ENCODE measurements at places on chromosomes 5 and 9.

GRCh38 chr5:150486402-150487198, 21.3 kb upstream of the NDST1 start:
- DNase-seq: peak; percentile 82

DNA sequence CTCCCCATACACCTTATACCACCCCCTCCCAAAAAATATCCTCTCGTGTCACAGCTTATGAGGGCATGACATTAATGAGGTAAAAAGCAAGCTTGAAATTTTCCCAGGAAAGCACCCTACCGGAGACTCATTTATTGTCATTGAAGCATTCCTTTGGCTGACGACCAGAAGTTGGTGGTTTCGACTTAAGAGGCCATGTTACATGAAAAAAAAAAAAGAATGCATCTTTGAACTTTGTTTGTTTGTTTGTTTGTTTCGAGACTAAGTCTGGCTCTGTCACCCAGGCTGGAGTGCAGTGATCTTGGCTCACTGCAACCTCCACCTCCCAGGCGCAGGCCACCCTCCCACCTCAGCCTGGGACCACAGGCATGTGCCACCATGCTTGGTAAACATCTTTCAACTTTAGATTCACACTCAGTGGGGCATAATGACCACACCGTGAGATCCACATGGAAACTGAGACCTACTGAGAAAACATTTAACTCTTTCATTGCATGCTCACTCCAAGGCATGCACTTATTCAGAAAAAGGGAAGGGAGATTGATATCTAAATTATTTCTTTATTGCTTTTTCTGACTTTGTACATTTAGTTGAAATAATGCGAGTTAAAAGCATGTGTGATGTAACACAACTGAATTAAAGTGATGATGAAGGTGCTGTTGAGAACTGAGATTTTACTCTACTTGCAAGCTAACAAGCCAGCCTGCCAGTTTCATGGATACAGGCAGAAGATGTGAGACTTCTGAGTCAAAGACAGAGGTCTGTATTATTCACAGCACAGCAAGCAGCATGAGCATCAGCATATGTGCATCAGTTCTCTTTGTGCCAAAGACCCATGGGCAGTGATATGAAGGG, 5.1 kb upstream of the RAB14 start:
- no peak for DNase-seq

DNA sequence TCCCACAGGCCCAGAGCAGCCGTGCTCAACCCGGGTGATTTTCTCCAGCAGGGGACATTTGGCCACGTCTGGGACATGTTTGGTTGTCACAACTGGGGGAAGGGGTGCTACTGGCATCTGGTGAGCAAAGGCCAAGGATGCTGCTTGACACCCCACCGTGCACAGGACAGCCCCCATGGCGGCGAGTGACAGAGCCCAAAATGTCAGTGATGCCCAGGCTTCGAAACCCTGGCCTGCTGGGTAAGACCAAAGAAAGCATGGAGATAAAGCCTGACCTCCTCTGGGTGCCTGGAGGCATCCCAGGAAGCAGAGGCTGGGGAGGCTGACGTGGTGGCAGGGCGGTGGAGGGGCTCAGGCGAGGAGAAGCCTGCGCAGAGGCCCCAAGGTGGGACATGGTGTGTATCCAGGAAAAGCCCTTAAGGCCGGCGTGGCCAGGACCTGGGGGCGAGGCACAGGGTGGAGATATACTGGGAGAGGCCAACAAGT, 66.4 kb downstream of the ZNF354C start:
- no peak for DNase-seq

DNA sequence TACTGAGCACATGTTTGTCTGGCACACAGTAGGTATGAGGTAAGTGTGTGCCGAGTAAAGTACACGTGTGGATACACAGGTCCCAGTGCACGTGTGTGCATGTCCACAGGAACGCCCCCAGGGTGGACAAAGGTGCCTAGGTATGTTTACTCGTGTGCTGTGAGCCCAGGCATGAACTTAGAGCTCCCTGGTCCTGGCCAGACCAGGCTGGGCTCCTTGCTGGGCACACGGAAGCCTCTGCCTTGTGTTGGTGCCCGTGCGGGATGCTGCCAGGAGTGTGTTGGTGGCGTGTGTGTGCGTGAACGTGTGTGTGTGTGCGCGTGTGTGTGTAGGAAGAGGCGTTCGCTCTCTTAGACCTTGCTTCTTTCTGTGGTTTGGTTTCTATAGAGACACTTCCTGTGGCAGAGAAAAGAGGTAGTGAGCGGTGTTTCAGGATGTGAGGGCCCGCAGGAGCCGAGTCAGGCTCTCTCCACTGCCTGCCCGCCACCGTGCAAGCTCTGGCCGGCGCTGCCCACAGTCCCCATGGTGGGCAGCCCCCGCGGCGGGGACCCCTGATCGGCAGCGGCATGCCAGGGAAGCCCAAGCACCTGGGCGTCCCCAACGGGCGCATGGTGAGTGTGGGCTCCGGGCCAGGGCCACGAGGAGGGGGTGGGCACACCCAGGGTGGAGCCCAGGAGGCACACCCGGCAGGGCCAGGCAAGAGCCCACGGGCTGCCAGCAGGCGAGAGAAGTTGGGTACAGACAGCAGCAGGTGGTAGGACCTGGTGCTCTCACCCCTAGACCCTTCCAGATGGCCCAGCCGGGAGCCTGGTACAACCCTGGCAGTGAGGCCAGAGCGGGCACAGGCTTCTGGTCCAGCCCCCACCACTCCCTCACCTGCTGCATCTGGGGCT, at the start of gene RGS14:
Gene RGS14, plus strand, starts transcription at position 466 of the 893 bp plus-strand sequence. Its CDS starts 101 bp downstream, at position 567.
- DNase-seq: no peak

DNA sequence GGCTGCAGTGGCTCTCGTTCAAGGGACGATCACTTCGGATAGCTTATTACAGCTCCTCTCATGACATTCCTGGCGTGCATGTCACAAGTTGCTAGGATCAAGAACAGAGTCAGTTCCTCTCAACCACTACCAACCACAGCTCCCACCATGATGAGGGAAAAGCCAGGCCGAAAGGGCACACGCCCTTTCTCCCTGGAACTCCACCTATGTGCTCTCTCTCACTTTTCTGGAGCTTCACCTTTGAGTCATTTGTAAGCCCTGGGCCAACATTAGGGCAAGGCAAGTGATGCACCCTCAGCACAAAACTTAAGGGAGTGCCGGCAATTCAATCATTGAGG, 1.6 kb downstream of the SPACA9 start:
- DNase-seq: no peak

GRCh38 chr5:125411071-125411743, 664.8 kb upstream of the ZNF608 start:
- no peak for DNase-seq

DNA sequence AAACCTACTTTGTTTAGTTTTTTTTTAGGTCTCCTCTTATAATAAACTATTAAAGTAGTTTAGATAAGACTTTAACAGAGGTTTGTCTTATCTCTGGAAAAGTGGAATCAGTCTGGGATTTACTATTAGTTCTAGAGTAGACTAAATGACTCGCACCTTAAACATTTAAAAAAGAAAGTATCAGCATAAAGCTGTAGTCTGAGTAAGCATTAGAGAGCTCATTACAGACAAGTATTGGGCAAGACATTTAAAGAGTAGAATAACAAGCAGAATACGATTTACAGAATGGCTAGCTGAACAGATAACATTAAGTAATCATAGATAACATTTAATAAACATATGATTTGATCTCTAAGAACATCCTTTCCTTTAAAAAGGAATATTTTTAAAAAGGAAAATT, 226.0 kb upstream of the DMAC1 start:
- no peak for DNase-seq

- DNase-seq: no peak
These were observed 10.5 kb upstream of the CCDC125 start for GRCh38 chr5:69343083-69343482.

GRCh38 chr5:160290751-160291150, 21.6 kb downstream of the CCNJL start:
- no peak for DNase-seq

DNA sequence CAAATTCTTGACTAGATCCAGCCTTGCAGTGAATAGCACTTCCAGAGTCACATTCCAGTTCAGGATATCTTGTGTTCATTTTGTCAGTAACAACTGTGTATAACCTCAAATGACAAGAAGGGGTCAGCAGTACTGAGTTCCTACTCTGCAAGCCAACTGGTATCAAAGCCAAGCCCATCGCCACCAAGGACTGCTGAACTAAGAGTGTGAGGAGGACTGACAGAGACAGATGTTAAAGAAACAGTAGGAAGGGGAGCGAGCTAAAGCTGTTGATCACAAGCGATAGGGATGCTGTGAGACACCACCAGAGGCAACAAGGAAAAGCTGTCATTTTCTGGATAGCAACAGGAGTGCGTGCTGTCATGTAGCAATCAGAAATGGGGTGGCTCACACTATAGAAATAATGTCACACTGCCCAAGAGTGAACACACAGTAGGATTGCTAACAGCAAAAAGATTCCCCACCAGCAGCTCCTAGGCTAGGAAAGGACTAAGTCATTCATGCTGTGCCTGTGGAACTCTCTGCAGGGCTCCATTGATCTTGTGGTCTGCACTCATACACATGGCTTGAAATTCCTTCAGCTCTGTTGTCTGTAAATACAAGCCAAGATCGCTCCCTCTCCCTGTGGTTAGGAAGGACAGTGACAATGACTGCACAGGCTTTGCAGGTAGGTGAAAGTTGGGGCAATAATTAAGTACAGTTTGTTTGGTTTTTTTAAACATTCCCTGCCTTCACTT, 658.6 kb downstream of the NR2F1-AS1 start:
- DNase-seq: no peak

DNA sequence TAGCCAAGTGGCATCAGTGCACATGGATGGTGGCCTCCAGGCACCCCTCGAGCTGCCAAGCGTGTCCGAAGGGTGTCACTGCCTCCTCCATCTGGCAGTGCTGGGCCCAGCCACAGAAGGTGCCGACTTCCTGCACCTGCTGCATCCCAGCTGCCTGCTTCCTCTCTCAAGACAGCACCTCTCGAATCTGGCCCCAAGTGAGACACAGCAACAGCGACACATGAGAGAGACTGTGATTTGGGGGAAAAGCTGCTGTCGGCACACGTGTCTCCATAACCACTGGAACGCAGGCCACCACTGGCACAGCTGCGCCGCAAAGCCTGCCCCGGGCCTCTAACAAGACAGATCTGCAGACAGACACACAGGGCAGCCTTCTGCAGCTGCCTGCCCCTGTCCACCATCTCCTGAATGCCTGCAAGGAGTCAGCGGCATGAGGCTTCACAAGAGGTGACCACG, 8.8 kb downstream of the CLPTM1L start:
- no peak for DNase-seq

GRCh38 chr9:129309906-129310305, 131.8 kb upstream of the IER5L start:
- DNase-seq: no peak

- DNase-seq: no peak
These were observed 44.1 kb upstream of the STXBP1 start for GRCh38 chr9:127567730-127568617.

GRCh38 chr9:124621371-124622328, 114.5 kb upstream of the NR5A1 start:
- no peak for DNase-seq

DNA sequence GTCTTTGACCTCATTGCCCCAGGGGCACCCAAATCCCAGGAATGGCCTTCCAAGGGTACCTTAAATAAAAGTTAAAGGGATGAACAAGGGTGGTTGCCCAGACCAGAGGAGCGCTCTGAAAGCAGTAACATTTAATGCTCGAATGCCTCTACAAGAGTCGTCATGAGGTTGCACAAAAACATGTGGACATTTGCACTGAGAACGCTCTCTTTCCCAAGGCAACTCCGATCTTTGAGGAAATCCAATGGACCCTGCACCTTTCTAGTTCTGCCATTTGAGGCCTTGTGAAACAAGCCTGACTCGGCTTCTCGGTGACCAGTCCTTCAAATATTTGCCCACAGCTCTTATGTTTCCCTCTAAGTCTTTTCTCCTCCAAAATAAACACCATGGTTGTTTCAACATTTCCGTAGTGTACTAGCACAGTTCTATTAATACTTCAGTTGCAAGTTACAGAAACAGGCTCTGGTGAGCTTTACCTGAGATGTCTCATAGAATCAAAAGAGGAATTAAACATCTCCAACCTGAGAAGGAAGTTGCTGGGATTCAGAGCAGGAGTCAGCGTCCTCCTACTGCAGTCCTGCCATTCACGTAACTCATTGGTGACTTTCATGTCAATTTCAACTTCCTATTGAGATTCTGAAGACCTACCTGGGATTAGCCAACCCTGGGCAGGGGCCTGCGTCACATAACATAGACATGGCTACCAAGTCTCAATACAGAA, 168.8 kb upstream of the RAI14 start:
- DNase-seq: no peak

- no peak for DNase-seq
These were observed 182.4 kb downstream of the NFIB start for GRCh38 chr9:14131356-14132088.

DNA sequence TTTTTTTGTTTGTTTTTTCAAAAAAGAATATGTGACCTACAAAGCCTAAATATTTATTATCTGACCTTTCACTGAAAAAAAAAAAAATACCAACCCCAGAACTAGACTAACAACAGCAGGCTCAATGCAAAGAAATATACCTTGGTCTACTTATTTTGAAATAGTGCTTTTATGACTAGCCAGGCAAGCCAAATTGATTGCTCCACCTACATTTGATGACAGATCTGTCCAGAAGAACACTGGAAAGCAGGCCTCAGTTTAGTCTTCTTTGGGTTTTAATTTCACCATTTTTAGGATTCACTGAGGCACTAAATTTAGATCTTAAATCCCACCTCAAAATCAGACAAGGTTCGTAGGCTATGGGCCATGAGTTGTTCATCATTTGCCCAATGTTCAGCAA, 97.3 kb downstream of the PLPP1 start:
- no peak for DNase-seq

GRCh38 chr9:115006660-115007059, 76.3 kb upstream of the TNFSF8 start:
- DNase-seq: no peak

DNA sequence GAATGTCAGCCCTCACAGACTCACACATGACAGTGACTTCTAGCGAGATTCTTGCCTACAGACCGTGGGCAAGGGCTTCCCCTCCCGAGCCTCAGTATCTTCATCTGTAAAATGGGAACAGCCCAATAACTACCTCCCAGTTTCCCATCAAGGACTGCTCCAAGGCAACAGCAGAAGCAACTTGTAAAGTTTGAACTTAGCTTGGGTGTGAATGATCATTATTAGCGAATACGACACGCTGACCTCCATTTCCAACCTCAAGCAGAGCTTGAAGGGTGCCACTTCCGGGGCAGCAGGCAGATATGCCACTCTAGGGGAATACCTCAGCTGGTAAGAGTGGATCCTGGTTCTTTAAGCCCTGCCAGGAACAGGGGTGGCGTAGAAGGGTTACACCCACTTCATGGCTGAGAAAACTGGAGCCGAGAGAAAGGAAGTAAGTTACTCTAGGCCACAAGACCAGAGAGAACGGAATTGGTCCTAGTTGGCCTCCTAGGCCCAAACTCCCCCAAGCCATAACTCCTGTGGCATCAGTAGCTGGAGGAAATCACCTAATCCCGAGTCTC, 2.0 kb downstream of the RNF44 start:
- no peak for DNase-seq

- no peak for DNase-seq
These were observed 16.5 kb upstream of the SLC2A8 start for GRCh38 chr9:127380479-127380878.

GRCh38 chr9:78905986-78906755, 609.2 kb downstream of the PSAT1 start:
- DNase-seq: no peak

GRCh38 chr9:123500336-123500735, 144.3 kb downstream of the CRB2 start:
- no peak for DNase-seq

GRCh38 chr9:120366644-120367019, 213.3 kb downstream of the CDK5RAP2 start:
- DNase-seq: no peak

- no peak for DNase-seq
These were observed 515.0 kb downstream of the EFNA5 start for GRCh38 chr5:107155707-107156106.

Data from neuronal stem cell (in vitro differentiated cells).